ENCODE measurements at places on chromosomes 11 and 22.

GRCh38 chr11:71283971-71284441, 31.6 kb upstream of the SHANK2 start:
- DNase-seq: peak; percentile 88

DNA sequence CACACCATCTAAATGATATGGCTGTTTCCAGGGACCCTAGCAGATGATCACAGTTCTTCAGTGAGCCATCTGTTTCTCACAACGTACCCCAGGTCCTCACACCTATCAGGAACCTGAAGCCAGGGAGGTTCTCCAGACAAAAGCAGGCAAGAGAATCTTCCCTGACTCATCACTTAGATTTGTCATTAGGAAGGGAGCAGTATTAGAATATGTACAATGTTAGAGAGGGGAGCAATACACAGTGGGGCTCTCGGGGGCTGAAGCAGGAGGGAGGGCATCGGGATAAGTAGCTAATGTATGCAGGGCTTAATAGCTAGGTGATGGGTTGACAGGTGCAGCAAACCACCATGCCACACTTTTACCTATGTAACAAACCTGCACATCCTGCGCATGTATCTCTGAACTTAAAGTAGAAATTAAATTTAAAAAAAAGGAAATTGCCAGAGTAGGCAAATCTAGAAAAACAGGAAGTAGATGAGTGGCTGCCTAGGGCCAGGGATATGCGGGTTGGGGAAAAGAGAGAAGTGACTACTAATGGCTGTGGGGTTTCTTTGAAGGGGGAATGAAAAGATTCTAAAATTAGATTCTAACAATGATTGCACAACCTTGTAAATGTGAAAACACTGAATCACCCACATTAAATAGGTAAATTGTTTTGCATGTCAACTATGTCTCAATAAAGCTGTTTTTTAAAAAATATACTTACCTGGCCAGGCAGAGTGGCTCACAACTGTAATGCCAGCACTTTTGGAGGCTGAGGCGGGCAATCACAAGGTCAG, 14.4 kb downstream of the C22orf42 start:
- DNase-seq: peak; percentile 41

DNA sequence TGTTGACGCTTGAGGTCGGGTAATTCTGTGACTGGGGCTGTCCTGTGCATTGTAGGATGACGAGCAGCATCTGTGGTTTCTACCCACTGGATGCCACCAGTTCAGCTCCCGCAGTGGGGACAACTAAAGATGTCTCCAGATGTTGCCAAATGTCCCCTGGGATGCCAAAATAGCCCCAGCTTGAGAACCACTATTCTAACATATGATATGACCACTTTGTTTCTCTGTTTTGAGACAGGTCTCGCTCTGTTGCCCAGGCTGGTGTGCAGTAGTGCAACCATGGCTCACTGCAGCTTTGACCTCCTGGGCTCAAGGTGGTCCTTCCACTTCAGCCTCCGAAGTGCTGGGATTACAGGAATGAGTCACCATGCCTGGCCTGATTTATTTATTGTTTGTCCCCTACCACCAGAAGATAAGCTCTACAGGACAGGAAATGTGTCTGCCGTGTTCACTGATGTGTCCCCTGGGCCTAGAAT, 4.4 kb upstream of the MEN1 start:
- DNase-seq: no peak

- no peak for DNase-seq
Measured at GRCh38 chr11:126265811-126266210, 2.9 kb downstream of the SRPRA start.

Data from epithelial cell of esophagus (primary cell).